ENCODE measurements at places on chromosomes 3 and 15.

- no peak for DNase-seq
These were observed 259.2 kb upstream of the TLE3 start for GRCh38 chr15:70356919-70357318.

- no peak for DNase-seq
These were observed 730.1 kb upstream of the NR2F2 start for GRCh38 chr15:95600367-95600766.

- DNase-seq: no peak
These were observed 1.2 kb upstream of the LINGO1 start for GRCh38 chr15:77633913-77634265.

GRCh38 chr3:156016902-156017301 lies 103.5 kb upstream of the KCNAB1 start:
- no peak for DNase-seq

GRCh38 chr3:65398953-65399352 lies 639.8 kb downstream of the MAGI1 start:
- DNase-seq: no peak

DNA sequence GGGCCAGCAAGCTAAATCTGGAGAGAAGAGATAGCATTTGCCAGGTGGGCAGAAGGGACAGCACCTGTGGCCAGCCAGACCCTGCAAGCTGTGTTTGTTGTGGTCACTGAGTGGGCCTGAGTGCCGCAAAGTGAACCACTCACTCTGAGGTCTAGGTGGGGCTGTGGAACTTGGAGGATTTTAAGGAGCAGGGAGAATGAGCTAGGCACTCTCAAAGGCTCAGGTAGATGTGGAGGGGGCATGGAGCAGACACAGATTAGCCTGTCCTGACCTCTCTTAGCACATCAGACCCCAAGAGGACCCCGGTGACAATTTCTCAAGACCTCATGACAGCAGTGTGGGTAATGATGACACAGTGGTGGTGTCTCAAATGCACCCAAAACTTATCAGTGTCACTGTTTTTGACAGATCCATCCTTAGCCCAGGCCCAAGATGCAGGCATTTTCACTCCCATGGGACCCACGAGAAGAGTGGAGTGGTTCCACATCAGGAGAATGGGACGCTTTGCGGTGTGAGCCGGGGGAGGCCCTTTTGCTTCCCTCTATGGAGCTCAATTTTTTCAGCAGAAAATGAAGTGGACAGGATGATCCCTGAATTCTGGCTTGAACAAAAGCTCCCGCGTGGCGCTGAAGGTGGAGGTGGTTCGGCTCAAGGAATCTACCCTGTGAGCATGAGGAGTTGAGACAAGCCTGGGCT lies 43.8 kb upstream of the TLE3 start:
- DNase-seq: no peak

GRCh38 chr15:28068930-28069329 lies 30.2 kb downstream of the OCA2 start:
- no peak for DNase-seq

DNA sequence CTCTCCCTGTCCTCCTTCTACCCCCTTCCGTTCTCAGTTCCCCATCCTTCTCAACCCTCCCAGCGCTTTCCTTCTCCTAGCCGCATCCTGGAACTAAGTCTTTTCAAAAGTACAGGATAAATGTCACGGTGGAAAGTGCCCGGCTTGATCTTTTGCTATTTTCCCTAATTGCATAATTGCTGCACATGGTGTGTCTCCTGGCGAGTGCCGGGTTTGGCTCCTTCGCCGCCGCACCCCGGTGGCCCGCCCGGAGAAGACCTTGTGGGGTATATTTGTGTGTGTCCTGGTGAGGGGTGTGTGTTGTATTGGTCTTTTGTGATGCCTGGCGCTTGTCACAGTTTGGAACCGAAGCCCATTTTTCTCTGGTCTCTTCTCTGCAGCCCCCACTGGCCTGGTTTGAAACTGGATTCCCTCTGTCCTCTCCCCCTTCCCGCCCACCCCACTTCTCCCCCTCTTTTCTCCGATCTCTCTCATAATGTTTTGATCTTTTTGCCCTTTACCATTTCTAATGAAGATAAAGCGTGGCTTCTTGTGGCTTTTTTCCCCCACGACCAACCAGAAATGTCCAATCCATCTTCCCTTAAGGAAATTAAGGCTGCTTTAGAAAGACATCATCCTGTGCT lies 692 bp downstream of the UBE2E2 start:
- DNase-seq: peak; percentile 8

GRCh38 chr3:138124188-138124587 lies 8.0 kb downstream of the A4GNT start:
- DNase-seq: no peak

DNA sequence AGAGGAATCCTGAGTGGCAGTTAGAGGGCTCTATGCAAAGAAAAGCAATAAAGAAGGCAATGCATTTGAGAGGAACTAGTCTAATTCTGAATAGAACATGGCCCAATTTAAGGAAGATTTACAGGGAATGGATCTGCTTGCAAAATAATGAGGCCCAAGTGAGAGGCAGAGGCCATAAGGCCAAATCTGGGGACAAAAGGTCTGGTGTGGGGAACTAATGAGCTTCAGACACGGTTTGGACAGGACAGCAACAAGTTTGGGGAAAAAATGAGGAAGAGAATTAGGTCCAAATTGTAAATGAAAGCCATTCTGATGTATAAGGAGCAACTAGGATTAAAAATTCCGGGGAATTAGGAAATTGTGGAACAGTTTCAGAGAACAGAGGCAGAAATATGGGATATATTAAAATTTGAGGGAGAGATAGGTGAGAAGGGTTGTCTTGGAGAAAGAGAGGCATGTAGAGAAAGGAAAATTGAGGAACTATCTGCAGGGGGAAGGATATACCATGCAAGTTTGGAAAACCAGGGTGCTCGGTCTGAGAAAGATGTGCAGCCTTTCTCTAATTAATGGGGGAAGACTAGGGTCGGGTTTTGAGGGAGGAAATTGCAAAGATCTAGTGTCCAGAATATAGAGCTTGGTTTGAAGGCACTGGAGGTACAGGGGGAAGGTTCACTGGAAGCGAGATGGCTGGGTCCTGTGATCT lies 73.8 kb downstream of the RBPMS2 start:
- DNase-seq: no peak

- DNase-seq: peak; percentile 32
These were observed 125.1 kb downstream of the SUCLG2 start for GRCh38 chr3:67529337-67529736.

DNA sequence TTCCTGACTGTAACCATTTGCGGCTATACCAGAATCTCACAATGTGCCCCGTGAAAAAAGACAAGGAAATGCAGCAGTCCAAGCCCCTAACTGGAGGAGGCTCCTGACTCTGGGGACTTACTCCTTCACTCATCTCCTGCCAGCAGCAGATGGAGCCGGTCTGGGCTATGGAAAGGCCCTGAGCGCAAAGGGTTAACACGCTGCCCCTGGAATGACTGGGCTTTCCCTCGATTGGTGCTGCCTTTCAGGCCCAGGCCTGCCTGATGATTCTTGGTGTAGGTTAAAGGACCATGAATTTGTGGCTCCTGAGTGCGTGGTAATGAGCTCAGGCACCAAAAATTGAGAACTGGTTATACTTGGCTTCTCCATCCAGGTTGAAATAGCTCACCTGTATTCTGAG lies 42.3 kb upstream of the GALNT15 start:
- DNase-seq: peak; percentile 38

DNA sequence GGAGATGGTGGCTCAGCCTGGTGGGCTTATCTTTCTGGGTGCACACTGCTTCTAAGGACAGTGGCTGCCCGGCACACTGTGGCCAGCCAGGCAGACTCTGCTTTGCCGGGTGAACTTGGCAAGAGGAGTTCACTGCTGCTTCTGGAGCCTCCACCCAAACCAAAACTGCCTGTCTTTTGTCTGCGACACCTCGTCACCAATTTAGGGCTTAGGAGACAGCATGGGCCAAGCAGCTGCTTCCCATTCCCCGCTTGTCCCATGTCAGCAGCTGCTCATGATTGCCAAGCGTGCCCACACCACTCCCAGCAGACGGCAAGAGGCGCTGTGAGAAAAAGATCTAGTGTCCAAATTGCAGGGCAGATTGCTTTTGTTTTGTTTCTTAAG lies 57.3 kb downstream of the LSM3 start:
- no peak for DNase-seq

DNA sequence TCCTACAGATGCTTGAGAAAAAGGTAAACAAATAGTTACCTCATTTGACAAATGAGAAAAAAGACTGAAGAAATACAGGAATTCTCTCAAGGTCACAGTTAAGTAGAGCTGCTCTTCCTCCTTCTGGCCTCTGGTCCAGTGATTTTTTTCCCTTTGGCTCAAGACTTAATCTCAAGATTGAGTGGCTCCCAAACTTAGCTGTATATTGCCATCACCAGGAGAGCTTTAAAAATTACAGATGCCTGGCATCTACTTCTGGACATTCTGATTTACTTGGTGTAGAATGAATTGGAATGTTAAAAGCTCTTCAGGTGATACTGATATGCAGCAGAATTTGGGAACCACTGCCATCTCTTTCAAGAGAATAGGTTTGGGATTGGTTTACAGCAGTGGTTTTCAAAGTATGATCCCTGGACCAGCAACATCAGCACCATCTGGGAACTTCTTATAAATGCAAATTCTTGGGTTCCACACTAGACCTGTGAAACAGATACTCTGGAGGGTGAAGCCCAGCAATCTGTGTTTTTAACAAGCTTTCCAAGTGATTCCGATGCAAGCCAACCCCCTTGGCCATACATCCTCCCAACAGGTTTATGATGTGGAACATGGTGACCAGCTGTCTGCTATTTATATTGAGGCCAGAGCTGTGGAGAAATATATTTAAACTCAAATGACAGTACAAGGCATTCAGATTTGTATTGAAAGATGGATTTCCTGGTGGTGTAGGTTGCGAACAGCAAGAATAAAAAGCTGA lies 333.0 kb upstream of the RARB start:
- DNase-seq: no peak

DNA sequence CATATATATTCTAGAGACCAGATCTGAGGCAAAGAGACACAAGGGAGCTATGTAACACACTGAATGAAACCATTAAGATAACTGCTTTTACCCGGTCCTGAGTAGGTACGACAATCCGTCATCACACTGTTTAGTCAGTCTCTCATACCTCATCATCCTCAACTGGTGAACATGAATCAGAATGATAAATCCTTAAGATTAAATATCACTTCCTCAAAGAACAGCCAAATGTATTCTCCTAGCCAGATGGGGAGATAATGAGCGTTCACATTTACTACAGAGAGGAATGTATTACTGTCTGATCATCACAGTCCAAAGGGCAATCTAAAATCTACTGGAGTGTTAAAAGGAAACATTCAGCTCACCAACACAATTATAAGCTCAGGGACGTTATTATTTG lies 319.4 kb upstream of the STAC start:
- DNase-seq: no peak

GRCh38 chr3:160796089-160796812 lies 40.2 kb downstream of the PPM1L start:
- no peak for DNase-seq

GRCh38 chr3:44511238-44511566 lies 33.7 kb upstream of the ZNF445 start:
- DNase-seq: no peak

GRCh38 chr3:146801492-146801891 lies 196.3 kb upstream of the PLSCR5 start:
- DNase-seq: no peak

GRCh38 chr3:51397392-51397791 lies 6.3 kb downstream of the RBM15B start:
- DNase-seq: no peak

Data from WERI-Rb-1 (cell line).